GM04503 (cell line): ENCODE measurements at places on chromosomes 4 and X.

DNA sequence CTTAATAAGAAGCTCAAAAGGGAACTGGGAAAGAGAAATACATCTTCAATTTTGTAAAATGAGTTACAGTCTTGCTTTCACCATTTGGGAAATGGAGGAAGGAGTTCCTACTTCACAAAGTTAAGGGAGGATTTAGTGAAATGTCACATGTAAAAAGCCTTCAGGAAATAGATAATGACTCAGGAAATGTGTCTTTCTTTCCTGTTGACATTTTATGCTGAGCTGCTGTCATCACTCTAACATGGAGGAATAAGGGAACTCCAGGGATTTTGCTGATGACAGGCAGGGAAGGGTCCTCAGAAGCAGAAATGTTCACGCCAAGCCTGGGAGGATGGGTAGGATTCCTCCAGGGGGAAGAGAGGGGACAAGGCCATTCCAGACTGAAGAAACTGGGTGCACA, 251.1 kb downstream of the USP46 start:
- no peak for DNase-seq

DNA sequence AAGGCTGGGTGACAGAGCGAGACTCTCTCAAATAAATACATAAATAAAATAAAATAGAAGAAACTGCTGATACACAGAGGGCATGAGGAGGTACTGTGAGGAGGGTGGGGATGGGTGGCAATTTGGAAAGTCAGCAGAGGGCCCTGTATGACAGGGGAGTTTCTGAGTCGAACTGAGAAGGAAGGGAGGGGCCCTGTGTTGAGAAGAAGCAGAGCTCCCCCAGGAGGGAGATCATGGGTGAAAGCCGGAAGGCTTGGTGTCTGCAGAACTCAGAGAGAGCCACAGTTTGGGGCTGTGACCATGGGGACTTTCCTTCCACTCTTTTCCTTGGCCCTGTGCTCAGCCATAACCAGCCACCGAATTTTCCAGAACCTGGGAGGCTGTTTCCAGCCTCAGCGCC, 24.8 kb upstream of the AFAP1 start:
- no peak for DNase-seq

GRCh38 chrX:24305905-24306304, 8.0 kb downstream of the SUPT20HL2 start:
- no peak for DNase-seq

DNA sequence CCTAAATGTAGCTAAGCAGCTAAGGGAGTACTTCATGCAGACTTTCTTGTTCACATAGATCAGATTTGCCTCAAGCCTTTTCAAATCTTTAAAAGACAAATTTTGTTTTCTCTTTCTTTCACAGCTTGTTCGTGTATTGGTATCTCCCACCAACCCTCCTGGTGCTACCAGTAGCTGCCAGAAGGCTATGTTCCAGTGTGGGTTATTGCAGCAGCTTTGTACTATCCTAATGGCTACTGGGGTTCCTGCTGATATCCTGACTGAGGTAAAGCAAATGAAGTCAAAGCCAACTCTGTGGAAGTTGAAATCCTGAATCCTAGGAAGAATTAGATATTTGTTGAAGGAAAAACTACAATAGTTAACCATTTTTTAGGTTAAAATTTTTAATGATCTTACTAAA, 62.6 kb downstream of the USO1 start:
- no peak for DNase-seq

GRCh38 chrX:49197543-49198087, 2.4 kb downstream of the SYP start:
- no peak for DNase-seq

DNA sequence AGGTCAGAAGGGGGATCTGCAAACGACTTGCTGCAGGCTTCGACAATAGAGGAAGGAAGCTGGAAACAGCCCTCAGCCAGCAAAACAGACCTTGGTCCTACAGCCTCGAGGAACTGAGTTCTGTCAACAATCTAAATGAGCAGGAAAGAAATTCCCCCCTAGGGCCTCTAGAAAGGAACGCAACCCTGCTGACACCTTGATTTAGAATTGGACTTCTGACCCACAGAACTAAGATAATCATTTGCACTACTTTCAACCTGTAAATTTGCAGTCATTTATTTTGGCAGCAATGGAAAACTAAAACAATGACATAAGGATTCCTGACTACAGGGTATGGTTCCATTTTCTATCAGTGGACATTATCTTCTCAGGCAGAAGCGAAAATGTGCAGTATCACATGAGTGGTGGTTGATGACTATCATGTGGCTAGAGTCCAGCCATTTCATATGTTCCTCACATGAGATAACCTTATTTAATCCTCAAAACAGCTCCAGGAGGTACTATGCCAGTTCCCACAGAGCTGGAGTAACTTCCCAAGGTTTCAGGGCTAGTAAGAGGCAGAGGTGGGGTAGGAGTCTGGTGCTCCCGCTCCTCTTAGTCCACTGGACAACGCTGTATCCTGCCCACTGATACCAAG, 61.6 kb downstream of the SAT1 start:
- DNase-seq = no peak

DNA sequence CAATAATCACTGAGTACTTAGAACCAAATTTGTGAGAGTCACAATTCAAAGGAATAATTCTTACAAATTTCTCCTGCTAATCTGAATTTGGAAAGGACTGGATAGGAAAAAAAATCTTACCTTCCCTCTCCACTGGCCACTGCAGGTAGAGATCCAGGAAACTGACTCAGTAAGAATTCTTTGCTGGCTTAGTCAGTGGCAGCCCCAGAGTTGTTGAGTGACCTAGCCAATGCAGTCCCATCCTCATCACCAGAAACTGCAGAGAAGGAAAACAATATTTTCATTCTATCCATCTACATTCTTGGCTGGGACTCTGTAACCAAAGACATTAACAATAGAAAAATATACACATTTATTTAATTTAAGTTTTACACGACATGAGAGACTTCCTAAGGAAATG, 572.0 kb downstream of the ADGRL3 start:
- no peak for DNase-seq

DNA sequence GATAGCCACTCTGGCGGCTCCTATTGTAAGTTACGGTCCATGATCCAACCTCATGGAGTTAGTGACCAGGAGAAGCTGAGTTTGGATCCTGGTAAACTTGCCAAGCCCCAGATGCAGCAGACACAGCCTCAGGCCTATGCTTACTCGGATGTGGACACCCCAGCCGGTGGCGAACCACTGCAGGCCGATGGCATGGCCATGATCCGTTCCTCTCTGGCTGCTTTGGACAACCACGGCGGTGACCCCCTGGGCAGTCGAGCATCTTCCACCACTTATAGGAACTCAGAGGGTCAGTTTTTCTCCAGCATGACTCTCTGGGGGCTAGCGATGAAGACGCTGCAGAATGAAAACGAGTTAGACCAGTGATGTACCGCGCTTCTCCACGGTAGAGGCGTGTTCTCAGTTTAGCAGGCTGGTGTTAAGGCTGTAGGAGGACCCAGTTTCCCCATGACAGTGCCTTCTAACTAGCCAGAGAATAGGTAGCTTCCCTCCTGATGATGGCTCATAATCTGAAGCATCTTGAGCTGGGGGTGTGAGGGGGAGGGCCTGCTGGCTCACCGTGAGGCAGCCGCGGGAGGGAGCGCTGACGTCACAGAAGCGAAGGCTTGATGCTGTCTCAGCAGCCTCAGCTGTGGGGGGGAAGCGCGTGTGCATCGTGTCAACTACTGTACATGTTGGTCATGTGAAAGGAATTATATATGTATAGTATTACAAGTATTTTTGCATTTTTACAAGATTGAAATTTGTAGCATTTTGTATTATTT, 31.1 kb downstream of the ZBTB49 start:
- no peak for DNase-seq

DNA sequence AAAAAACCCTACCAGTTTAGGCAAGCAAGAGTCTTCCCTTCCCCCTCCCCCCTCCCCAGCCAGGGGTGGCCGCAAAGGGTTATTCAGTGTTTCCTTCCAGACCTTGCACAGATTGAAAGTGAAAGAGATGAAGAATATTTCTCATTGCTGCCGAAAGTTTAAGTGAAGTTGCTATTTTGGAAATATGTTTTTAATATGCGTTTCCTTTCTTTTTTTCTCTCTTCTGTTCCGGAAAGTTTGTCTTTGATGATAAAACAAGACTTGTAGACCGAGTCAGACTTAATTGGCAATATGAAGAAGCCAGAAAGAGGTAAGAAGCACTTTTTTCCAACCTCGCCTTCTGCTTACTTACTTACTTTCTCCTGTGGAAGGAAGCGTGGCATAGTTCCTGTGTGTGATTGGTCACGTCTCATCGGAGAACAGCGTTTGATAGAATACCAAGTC, 58.5 kb upstream of the CLCN4 start:
- DNase-seq = no peak

- DNase-seq = no peak
These were observed 103.1 kb downstream of the PAPSS1 start for GRCh38 chr4:107616838-107617389.

DNA sequence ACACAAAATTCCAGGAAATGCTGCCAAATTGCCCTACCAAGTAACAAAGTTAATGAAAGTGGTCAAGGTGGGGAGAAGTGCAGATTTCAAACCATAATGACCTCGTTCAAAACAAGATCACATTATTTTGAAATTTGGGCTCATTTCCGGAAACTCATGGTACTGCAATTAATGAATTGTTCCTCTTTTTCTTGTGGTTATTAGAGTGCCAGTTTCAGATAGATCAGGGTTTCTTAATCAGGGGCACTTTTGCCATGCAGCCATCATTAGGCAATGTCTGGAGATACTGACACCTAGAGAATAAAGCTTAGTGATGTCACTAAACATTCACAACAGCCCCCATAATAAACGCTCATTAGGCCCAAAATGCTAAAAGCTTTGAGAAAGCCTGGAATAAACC, 381.5 kb upstream of the GALNT7 start:
- no peak for DNase-seq

DNA sequence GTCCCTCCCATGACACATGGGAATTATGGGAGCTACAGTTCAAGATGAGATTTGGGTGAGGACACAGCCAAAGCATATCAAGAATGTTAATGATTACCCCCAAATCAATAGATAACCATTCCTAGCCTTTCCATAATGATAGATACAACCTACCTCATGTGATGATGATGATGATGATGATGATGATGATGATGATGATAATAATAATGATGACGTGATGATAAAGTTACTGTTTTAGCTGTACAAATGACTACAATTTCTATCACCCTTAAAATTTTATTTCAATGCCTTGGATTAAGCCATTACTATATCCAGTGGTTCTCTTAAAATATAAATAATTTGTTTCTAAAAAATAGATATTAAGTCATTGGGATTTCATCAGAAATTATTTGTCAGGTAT, 55.2 kb upstream of the NLGN4X start:
- DNase-seq = no peak

DNA sequence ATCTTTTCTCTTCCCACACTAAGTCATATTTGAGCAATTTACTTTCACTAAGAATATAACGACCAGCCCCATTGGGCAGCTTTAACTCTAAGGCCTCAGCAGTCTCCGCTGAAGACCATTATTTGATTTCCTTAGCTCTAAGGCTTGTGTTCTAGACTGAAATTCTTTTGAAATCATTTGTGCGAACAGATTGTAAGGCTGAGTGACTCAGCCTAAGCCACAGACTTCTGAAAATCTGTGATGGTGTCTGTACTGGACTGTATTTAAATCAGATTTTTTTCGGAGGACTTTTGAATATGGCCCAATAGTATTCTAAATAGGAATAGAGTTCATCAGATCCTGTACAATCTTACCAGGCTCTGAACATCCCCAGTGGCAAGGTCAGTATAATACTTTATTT, 150.3 kb upstream of the TECRL start:
- DNase-seq = no peak

GRCh38 chrX:101419489-101419888, 11.5 kb downstream of the HNRNPH2 start:
- DNase-seq = no peak

DNA sequence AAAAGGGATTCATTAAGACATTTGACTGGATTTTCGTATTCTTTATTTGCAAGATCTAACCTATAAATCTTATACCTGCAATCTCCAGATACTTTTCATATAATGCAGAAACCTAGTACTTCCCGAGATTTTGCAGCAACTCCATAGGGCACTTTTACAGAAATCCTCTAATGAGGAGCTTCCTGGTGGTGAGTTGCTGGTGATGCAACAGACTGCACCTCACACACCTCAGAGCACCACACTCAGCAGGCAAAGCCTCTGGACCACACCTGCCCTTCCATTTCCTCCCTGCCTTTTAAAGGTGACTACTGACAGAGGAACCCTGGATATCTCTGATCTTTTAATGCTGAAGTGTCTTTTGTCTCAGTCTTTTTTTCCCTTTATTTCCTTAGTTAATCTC, 289.4 kb downstream of the TRAM1L1 start:
- DNase-seq = no peak

- no peak for DNase-seq
These were observed 58.7 kb downstream of the LEF1 start for GRCh38 chr4:108109997-108110416.
